ENCODE measurements at places on chromosomes 7 and 10.

DNA sequence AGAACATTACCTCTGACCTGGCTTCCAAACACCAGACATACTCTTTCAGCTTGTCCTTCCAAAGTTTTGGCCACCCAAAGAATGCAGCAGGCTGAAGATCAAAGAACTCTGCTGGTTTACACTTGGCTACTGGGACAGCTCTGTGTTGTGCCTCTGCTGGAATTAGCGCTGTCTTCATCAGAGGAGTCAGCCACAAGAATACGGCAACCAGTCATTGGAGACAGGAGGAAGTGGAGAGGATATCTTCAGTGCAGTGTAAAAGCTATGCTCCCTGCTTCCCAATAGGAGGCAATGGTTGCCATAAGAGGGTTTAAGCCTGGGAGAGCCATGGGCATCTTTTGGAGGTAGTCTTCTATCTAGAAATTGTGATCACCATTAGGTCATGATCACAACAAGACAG, 126.7 kb upstream of the WNT16 start:
- DNase-seq = no peak

DNA sequence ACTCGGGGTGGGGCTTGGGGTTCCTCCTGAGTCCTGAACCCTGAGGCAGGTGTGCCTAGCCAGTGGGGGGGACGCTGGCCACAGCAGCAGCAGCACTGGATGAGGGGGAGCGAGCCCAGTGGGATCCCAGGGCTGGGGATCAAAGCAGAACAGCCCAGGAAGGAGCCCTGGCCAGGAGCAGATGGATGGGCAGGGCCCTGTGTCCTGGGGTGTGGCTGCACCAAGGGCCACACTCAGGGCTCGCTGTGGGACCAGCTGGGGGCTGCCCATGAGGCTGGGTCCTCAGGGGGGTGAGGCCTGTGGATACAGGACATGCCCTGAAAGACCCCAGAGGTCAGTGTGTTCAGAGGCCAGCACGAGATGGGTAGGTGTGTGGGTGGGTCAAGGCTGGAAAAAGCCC, 50.9 kb downstream of the STK32C start:
- no peak for DNase-seq

DNA sequence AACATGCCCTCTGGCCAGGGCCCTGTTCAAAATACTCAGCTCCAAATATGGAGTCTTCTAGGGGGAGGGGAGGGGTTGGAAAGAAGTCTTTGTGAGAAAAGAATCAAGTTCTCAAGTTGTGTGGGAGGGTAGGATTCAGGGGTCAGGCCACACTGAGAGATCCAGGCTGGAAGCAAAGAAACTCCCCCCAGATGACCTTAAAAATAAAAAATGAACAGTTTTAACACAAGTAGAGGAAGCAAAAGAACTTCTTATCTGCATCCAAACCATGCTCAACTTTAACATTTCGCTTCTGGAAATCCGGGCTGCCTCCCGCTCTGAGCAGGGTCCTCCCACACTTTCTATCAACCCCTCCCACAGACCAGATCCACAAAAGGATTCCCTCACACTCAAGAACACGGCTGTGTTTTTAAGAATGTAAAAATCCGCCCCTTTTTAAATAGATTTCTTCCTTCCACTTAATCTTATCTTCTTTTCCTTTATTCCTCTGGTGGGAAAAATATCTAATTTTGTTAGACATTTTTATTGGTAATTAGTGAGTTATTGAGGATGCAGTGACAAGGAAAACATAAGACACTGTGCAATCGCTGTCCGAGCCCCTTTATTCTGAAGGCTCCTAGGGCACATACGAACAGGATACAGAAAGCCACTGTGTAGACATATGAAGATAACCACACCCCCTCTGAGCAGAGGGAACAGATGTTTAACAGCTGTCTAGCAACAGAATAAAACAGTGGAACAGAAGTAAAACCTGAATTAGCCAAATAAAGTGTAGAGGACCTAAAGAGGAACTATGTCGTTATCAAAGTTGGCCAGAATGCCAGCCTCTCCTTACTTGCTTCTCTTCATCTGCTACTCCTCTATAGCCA, 43.8 kb downstream of the CYTH3 start:
- DNase-seq = peak; percentile 37

GRCh38 chr7:109375823-109376222, 806.1 kb downstream of the DNAJB9 start:
- DNase-seq = no peak

DNA sequence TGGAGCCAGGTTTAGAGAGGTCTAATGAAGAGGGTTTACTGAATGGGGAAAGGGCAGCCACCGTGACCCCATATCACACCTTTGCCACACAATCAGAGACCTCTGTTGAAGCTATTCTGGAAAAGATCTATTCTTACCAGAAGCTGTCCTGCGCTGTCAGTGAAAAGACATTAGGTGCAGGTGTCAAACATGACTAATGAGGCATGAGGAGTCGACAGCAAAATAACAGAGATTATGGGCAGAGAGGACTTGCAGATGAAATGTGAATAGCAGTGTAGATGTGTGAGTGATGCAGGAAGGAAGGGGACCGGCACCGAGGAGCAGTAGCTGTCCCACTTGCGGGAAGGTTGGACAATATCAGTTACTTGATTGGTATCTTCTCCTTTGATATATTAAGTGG, 627.7 kb upstream of the GALNT17 start:
- DNase-seq = no peak

DNA sequence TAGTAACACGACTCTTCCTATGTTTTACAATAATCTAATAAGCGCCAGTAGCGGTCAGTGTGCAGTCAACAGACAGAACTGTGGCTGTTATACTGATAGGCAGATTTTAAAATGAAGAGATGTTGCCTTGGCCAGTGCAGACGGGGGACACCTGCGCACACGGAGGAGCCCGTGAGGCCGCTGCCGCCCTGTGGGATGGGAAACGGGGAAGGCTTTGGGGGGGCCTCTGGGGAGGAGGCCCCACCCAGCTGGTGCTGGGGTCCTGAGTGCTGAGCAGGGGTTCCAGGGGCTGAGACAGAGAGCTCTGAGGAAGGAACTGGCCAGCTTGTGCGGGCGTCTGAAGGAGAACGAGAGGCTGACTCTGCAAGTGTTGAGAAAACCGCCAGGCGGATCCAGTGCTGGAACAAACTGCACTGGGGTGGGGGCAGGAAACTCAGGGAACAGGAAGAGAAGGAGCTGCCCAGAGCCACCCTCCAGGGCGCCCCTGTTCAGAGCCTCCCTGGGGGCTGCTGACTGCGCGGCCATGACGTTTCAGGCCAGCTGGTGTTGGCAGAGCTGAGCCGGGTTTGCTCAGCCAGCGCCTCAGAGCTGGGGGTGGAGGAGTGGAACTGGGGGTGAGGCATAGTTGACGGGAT, 426.4 kb downstream of the TCERG1L start:
- DNase-seq = no peak

GRCh38 chr10:113056441-113057021, 106.5 kb downstream of the TCF7L2 start:
- peak; percentile 96 for DNase-seq

GRCh38 chr7:77258014-77258413, 58.4 kb upstream of the FGL2 start:
- peak; percentile 74 for DNase-seq

- peak; percentile 18 for DNase-seq
Observed at GRCh38 chr7:16028636-16029035, 342.2 kb upstream of the MEOX2 start.

DNA sequence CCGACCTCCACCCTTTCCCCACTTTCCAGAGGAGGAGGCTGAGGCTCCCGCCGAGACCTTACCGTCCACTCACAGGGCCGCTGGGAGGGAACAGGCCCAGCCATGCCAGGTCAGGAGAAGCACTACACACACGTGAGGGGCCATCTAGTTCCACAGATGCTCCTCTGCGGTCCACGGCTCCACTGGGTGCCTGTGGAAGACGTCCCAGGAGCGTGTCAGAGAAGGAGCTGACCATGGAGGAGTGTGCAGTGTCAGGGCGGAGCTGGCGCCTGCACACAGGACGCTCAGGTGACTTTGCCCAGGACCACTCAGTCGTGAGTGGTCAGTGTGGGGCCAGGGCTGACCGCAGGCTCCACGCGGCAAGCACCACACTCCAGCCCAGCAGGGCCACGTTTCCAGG, 8.0 kb upstream of the SHH start:
- DNase-seq = no peak

DNA sequence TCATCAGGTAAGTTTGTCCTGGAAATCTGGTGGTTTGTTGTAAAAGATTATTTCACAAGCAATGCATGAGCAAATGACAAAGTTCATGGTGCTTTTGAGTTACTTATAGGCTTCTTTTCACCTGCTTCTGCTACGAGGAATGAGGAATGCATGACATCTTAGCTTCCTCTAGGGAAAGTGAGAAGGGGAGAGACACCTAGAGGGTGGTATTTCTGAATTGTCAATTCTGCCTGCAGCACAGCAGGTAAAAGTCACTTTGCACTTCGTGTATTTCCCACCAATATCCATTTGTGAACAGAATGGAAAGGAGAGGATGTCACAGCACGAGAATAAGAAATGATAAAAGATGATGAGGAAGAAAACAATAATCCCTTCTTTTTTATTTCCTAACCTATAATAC, 153.4 kb upstream of the FEZF1 start:
- DNase-seq = no peak

- no peak for DNase-seq
Observed at GRCh38 chr10:76136961-76137360, 705.5 kb downstream of the LRMDA start.

GRCh38 chr10:114940735-114941134, 2.7 kb downstream of the TRUB1 start:
- peak; percentile 53 for DNase-seq

DNA sequence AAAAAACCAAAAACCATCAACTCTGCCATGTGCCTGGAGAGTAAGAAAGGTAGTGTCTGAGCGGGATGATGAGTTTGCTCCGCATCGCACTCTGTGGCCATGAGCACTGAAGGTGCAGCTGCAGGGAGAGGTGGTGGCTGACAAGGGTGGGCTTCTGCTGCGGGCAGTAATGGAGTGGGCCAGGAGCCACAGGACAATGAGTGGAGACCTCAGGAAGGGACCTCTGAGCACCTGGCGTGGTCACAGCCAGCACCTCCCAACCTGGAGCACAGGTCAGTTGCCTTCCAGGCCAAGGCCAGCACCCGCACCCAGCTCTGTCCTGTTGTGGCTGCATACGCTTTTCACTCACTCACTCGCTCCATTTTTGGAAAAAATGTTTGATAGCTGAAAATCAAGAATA, 115.5 kb downstream of the ANKRD61 start:
- no peak for DNase-seq

- peak; percentile 80 for DNase-seq
Observed at GRCh38 chr10:70052462-70053217, at the start of gene MACROH2A2. TSS of gene MACROH2A2 (plus strand) at chr10:70052846. CDS start at chr10:70075659, 22,813 bp downstream.

GRCh38 chr10:20767028-20767427, 130.1 kb downstream of the NEBL start:
- peak; percentile 80 for DNase-seq

- no peak for DNase-seq
Observed at GRCh38 chr10:24701447-24701846, 22.2 kb downstream of the ARHGAP21 start.

- peak; percentile 93 for DNase-seq
Observed at GRCh38 chr10:107971973-107972372, 807.5 kb upstream of the SORCS1 start.

- no peak for DNase-seq
Observed at GRCh38 chr7:19696926-19697325, 11.9 kb downstream of the POLR1F start.

DNA sequence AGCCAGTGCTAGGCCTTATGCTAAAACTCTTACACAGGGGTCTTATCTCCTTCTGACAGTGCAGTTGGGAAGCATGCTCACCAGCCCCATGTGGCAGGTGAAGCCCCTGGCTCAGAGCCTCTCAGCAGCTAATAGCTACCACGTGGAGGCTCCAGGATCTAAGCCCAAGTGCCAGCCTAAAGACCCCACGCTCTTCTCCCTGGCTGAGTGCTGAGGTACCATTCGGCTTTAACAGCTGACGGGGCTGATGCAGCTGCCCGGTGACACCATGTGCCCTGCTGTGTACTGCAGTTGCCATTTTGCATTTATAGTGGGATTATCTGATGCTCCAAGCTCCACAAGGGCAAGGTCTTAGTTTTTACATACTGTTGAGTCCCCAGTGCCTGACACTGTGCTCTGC, 515.7 kb upstream of the GALNT17 start:
- no peak for DNase-seq

DNA sequence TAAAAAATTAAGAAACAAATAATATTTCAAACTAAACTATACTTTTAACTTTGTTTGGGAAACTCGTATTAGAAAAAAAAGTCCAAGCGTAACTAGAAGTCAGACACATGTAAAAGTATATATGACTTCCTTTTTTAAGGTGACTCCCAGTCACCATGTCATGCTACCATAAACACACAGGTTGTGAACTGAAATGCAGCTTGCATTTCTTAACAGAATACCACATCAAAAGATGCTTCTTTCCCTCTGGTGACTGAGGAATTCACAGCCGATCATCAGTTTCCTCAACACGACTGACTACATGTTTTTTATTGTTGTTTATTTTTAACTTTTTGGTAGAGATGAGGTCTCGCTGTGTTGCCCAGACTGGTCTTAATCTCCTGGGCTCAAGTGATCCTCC, 445.0 kb downstream of the PARD3 start:
- no peak for DNase-seq

DNA sequence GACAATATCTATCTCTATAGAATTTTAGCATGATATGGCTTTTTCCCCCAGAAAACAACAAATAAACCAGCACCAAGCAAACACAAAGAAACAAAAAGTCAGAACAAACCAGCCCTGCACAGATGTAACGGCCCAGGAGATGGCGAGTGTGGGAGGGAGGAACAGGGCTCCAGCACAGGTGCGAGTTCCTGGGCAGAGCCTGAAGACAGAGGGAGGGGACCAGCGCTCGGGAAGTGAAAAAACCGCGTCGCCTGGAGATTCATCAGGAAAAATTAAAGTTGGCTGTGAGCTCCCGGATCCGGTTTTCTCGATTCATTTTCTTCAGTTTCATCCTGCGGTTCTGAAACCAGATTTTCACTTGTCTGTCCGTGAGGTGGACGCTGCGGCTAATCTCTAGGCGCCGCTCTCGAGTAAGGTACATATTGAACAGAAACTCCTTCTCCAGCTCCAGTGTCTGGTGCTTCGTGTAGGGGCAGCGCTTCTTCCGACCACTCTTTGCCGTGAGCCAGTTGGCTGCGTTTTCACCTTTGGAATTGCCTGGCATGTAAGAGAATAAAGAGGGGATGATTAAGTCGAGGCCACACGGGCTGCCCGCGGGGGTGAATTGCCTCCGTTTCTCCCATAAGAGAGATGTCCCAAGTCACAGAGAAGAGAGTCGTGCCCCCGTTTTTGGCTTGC, 2.3 kb downstream of the HOXA10 start:
- no peak for DNase-seq

DNA sequence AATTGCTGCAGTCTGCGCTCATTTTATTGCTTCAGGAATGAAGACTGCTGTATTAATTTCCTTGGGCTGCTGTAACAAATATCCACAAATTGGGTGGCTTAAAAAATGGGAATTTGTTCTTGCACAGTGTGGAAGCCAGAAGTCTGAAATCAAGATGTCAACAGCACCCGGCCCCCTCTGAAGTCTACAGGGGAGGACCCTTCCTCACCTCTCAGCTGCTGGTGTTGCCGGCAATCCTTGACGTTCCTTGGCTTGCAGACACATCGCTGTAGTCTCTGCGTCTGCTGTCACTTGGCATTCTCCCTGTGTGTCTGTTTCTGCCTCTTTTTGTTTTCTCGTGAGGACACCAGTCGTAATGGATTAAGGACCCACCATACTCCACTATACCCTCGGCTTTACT, 166.2 kb downstream of the PTPN20 start:
- no peak for DNase-seq
